ENCODE measurements at places on chromosomes 2 and 18.

DNA sequence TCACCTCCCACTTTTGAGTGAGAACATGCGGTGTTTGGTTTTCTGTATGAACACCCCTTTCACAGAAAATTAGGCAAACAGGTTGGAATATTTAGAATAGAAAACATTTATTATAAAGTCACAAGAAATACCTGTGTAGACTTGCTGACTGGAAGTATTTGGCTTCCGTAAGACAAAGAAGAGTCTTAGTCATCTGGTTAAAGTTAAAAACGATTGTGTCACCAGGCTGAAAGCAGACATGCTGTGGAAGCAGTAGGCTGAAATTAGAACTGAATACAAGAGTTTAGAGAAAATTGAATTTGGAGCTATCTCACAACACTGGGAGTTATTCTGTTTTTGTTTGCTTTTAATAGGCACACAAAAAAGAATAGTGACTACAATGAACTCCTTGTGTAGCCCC is 16.2 kb upstream of the CLASP1 start:
- no peak for DNase-seq

GRCh38 chr2:110994250-110994961 is 126.3 kb upstream of the BCL2L11 start:
- no peak for DNase-seq

DNA sequence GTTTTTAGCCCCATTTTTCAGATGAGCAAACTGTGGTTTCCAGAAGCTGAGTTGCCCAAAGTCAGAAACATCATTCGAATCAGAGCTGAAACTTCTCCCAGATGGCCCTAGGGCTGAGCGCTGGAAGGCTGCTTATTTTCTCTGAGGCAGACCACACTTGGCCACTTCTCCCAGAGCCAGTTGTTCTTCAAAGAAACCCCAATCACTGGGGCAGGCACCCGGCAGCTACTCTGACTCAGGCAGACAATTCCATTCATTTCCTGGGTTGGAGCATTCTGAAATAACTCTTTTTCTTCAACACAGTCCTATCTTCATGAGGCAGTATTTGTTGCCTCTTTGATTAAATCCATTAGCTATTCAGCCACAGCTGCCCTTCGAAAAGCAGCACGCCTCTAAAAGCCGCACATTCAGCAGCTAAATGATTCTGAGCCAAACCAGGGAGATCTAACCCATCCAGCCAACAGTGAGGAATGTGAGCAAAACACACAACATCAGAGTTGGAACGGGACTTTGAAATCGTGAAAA is 40.9 kb downstream of the LRATD1 start:
- DNase-seq, result no peak

- no peak for DNase-seq
These were observed 28.6 kb upstream of the CLASP1 start for GRCh38 chr2:121677855-121678254.

DNA sequence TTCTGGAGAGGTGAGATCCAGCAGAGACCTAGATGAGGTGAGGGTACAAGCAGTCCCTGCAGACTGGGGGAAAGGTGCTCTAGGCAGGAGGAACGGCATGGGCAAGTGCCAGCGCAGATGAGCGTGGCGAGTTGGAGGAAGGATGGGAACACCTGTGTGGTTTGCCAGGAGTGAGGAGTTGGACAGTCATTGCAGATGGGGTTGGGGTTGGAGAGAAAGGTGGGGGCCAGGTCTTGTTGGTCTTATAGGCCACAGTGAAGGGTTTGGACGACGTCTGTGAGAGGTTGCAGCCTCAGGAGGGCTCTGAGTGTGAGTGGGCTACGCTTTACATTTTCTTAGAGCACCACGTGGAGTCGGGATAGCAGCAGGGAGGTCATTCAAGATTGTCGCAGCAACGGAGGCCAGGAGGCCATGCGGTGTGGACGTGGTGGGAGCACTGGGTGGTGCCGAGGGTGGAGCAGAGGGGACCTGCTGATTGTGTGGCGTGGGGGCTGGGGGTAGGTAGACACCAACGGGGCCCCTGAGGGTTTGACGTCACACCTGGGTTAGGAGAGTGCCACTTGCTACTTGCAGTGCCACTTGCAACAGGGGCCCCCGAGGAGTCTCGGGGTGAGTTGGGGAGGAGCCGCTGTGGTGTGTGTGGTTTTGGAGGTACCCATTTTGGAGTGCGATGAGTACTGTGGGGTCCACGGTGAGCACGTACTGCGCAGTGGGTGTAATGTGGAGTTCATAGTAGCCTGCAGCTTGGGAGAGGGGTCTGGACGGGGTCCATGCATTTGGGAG is 66.2 kb downstream of the LPIN1 start:
- DNase-seq, result no peak

DNA sequence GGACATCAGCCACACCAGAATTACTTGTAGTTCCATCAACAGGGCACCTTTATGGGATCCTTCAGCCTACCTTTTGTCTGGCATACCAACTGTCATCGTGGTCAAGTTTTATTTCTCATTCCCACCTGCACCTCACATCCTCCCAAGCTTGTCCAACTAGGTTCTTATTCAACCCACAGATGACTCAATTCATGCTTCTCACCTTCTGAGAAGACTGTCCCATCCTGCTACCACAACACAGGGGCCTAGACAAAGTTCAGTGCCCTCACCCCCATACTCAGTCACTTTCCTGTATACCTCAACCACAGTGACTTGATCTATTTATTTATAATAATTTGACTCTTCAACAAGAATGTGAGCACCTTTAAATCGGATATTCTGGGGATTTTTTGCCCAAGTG is 114.4 kb upstream of the ACVR1C start:
- no peak for DNase-seq
